Bronchial smooth muscle cell (primary cell): ENCODE measurements at places on chromosomes 6 and 20. TPM values are rescaled to one million over a fixed set of nuclear protein-coding genes. Genes with fewer than 3 reads are reported as not detected.

Gene TSPO2
- not detected in 2 replicates for total RNA-seq

Gene MROH8
- total RNA-seq: 1.0 and 1.1 TPM in 2 replicates

Gene ZNF165
- total RNA-seq: 0.47 and 0.52 TPM in 2 replicates

Gene POU5F1
- not detected in 2 replicates for total RNA-seq

Gene HLA-DRB1
- total RNA-seq: 0.16 TPM in 1 of 2 replicates, not detected in the other

Gene DST
- total RNA-seq: 347 and 355 TPM in 2 replicates

Gene PSORS1C2
- not detected in 2 replicates for total RNA-seq

Gene SLC22A1
- 0.60 and 1.1 TPM in 2 replicates for total RNA-seq

Gene PRND
- not detected in 2 replicates for total RNA-seq

Gene BEND6
- total RNA-seq: 9.6 and 13.1 TPM in 2 replicates

Gene TPBG
- total RNA-seq: 26.8 and 39.9 TPM in 2 replicates

Gene MUC21
- not detected in 2 replicates for total RNA-seq

Gene TXLNB
- total RNA-seq: 1.9 and 2.1 TPM in 2 replicates

Gene ZSCAN31
- total RNA-seq: 38.8 and 53.0 TPM in 2 replicates

Gene BPIFB1
- not detected in 2 replicates for total RNA-seq

Gene LINC00237
- total RNA-seq: not detected in 2 replicates

Gene KCNB1
- under 0.01 and 0.17 TPM in 2 replicates for total RNA-seq

Gene ASIP
- not detected in 2 replicates for total RNA-seq

Gene ARFGAP1
- total RNA-seq: 61.4 and 64.8 TPM in 2 replicates

Gene DACT2
- not detected in 2 replicates for total RNA-seq

Gene TMEM244
- total RNA-seq: 0.47 and 0.52 TPM in 2 replicates

Gene CHD6
- total RNA-seq: 21.2 and 24.3 TPM in 2 replicates

Gene ALDH8A1
- 0.09 and 0.79 TPM in 2 replicates for total RNA-seq

Gene STMND1
- total RNA-seq: not detected in 2 replicates

Gene SNAI1
- 0.09 and 0.47 TPM in 2 replicates for total RNA-seq
